ENCODE measurements at places on chromosomes 6 and 20.

DNA sequence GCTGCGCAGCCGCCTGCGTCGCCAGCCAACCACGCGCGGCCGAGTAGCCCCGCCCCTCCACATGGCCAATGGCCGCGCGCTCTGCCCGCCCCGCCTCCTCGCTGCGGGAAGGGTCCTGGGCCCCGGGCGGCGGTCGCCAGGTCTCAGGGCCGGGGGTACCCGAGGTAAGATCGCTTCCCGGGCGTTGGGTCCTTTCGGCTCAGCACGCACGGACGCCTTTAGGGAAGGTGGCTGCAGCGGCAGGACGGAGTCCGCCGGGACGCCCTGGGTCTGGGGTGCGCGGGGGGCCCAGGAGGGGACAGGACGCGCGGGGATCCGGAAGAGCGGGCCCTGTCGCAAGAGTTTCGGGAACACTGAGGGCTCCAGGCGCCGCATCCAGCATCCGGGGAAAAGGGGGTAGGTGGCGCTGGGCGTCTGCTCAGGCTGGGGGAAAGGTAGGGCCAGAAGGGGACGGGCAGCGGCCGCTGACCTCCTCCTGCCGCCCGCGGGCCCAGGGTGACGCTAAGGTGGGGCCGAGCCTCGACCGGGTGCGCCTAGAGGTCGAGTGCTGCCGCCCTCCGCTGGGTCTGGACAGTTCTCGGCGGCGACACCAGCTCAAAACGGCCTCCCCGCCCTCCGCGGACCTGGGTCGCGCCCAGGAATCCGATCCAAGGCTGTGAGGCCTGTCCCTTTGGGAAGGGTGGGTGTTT, at the start of gene MAVS:
TSS of gene MAVS (plus strand) at position 95 of the 689 bp plus-strand sequence. CDS start 7,791 bp downstream, outside the sequence.
- peak; percentile 98 for DNase-seq

GRCh38 chr6:47061309-47062300, 19.5 kb upstream of the ADGRF1 start:
- no peak for DNase-seq

DNA sequence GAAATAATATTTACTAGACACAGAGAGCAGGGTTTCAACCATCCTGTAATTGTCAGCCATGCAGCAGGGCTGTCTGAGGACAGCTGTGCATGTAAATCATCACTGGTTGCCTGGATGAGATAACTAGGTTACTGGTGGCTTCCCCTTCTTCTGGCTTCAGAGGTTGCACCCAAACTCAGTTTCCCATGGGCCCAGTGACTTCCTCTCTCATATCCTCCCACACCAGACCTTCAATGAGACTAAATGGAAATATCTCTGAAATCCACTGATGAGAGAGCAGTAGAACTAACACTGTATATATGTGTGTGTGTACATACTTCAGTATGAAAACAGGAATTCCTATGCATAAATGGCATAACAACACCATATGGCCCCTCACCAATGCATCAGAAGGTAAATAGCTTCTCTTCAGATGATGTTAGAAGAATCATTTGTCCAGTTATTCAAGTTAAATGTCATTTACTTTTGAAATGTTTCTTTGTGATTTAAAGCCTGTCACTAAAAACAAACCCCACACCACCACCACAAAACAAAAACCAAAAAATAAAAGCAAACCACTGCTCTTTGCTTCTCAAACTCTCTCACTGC, 51.0 kb upstream of the IL20RA start:
- no peak for DNase-seq

DNA sequence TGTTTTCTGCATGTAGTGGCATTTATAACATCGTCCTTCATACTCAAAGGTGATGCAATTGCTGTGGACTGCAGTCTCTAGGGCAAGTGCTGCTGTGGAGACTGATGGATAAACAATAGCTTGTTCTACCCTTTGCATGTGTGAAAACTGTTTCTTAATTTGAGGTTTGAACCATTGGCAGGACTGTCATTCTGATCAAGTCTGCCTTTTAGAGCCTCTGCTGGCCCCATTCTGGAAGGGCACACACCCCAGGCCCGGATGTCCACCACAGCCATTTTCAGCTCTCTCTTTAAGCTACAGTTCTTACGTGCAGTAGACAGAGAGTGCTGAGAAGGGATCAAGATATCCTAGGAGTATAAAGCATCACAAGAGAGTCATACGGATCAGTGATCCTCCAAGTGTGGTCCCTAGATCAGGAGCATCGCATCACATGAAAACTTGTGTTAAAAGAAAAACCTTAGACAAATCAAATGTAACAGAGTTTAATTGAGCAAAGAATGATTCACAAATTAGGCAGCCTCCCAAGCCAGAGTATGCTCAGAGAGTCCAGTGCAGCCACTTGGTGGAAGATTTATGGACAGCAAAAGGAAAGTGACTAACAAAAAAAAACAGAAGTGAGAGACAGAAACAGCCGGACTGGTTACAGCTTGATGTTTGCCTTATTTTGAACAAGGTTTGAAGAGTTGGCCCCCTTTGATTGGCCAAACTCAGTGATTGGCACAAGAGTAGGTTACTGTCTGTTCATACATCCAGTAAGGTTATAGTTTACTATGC, 52.0 kb downstream of the FRK start:
- DNase-seq: no peak

Measured in upper lobe of left lung (tissue), 6 donors.